Osteoblast (primary cell): ENCODE measurements at places on chromosomes 16 and 17. TPM values are rescaled to one million over a fixed set of nuclear protein-coding genes. Genes with fewer than 3 reads are reported as not detected.
A peak's percentile ranks its signal among the peaks of the same experiment; 100 is the strongest.

Gene TRIM37
- total RNA-seq: 36.2 and 40.5 TPM in 2 replicates

Gene STX1B
- 0.72 and 2.9 TPM in 2 replicates for total RNA-seq

Gene ST6GALNAC1
- 0.72 TPM in 1 of 2 replicates, not detected in the other for total RNA-seq

Gene KCNH6
- total RNA-seq: not detected in 2 replicates

Gene MEOX1
- total RNA-seq: under 0.01 TPM in 1 of 2 replicates, not detected in the other

Gene FBRS
- total RNA-seq: 24.5 and 30.8 TPM in 2 replicates

GRCh38 chr16:321532-321931 lies 31.0 kb downstream of the AXIN1 start:
- DNase-seq: peak; percentile 84

- DNase-seq: no peak
These were observed 6.9 kb upstream of the FBXL20 start for GRCh38 chr17:39408360-39408759.

DNA sequence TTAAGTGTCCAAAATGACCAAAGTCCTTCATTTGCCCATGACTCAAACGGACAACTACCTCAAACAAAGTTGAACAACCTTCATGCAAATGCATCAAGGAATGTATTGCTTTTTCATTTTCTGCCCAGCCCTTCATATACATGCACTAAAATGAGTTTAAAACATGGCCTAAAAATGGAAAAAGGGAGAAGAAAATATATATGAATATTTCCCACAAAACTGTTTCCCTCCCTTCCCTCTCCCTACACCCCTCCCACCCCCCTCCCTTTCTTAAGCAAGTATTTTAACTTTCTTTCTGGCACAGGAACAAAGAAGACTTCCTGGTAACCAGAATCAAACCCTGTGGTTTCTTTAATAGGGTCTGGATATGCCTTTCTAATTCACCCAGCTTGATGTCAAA lies 5.5 kb upstream of the FBXL20 start:
- DNase-seq: no peak

GRCh38 chr17:7556627-7557026 lies 1.9 kb upstream of the TNFSF13 start:
- no peak for DNase-seq

DNA sequence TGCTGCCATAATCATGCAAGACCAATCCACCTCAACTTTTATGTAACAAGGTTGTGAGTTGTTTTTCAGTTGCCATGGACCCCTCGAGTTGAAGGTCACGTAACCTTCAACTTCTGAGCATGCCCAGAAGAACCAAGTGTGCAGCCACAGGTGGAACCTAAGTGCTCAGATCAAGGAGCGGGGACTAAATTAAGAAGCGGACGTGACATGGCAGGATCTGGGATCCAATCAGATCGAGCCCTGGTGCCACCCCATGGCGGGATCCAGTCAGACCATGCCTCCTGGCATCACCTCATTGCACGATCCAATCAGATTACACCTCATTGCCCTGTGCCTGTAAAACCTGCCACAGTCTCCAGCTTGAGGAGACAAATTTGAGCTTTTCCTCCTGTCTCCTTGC lies 204.5 kb upstream of the CDH5 start:
- DNase-seq: no peak

DNA sequence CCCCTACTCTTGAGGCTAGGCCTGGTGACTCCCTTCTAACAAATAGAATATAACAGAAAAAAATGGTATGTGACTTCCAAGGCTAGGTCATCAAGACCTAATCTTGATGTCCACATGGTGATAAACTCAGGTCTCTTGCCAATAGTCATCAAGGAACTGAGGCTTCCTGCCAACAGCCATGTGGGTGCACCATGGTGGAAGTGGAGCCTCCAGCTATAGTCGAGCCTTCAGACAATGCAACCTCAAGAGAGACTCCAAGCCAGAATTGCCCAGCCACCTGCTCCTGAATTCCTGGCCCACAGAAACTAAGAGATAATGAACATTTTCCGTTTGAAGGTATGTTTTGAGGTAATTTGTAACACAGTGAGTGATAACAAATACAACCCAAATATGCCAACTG lies 55.9 kb upstream of the SREBF1 start:
- peak; percentile 37 for DNase-seq

DNA sequence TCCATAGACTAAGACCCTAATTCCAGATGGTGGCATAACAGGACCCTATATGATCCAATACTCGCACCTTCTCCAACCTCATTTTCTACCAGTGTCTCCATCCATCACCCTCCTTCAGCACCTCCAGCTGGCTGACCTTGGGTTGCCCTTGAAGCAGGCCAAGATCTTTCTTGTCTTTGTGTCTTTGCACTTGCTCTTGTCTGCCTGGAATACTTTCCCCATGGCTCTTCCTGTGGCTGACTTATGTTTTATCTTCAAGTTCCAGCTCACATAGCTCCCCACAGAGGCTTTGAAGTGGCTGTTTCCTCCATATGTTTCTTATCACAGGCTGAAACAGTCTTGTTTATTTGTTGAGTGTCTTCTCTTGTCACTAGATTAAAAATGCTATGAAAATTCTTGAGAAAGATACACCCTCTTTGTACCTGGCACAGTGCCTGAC lies 29.6 kb upstream of the MMD start:
- DNase-seq: no peak

- peak; percentile 99 for DNase-seq
These were observed 4.2 kb downstream of the CLCN7 start for GRCh38 chr16:1470481-1471251.

- DNase-seq: peak; percentile 98
These were observed 2.3 kb upstream of the ACTG1 start for GRCh38 chr17:81514739-81515529.

GRCh38 chr16:88785106-88785924 lies at the start of gene PIEZO1:
Gene PIEZO1, minus strand, starts transcription at chr16:88785220. Its CDS starts 256 bp downstream, at chr16:88784964.
- peak; percentile 99 for DNase-seq

GRCh38 chr16:20930365-20930690 lies 29.8 kb downstream of the LYRM1 start:
- DNase-seq: no peak

DNA sequence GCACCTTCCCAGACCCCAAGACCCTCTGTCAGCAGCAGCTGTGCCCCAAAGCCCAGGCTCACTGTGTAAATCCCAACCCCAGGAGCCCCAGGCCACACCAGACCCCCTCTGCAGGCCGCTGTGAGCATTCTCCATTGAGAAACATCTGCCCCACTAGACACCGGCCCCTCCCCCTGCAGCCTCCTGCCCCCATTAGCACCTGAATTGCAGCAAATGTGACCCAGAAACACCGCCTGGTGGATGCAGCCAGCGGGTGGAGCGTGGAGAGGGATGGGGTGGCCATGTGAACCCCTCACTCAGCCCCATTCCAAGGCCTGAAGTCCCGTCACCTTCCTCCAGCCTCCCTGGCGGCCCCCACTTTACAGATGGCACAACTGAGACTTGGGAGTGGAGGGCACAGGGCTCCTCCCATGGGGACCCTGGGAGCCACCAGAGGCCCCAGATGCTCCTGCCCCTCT lies 2.2 kb downstream of the UBALD1 start:
- DNase-seq: peak; percentile 88

- DNase-seq: no peak
These were observed 5.8 kb downstream of the ZNF18 start for GRCh38 chr17:11991461-11991860.
